ENCODE measurements at places on chromosomes 13 and 19.

GRCh38 chr13:59409211-59409610, 754.5 kb downstream of the DIAPH3 start:
- no peak for DNase-seq

DNA sequence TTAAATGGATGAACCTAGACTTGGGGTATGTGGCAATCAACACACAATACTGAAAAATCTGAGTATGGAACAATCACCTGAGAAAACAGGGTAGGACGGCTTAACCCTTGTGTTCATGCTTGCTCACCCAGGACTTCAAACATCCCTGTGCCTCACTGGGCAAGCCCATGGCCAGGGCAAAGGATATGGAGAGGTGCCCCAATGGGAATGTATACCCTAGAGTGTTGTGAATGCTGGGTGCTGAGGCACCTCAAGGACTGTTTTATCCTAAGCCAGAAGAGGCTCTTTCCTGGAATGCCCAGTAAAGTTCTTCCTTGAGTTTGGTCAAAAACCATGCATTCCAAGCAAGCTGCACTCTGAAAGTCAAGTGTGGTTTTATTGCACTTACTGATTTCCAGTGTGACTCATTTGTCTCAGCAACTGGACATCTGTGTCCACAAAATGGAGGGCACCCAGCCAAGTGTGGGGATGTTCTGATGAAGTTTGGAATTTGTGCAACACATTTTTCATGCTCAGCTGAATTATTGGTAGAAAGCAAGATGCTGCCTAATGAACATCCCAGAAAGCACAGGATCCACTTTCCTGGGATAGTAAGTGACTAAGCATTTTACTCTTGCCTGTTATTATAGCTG, 531.3 kb downstream of the RFC3 start:
- DNase-seq: no peak

- peak; percentile 90 for DNase-seq
Observed at GRCh38 chr13:42876270-42876714, 94.9 kb downstream of the FAM216B start.

DNA sequence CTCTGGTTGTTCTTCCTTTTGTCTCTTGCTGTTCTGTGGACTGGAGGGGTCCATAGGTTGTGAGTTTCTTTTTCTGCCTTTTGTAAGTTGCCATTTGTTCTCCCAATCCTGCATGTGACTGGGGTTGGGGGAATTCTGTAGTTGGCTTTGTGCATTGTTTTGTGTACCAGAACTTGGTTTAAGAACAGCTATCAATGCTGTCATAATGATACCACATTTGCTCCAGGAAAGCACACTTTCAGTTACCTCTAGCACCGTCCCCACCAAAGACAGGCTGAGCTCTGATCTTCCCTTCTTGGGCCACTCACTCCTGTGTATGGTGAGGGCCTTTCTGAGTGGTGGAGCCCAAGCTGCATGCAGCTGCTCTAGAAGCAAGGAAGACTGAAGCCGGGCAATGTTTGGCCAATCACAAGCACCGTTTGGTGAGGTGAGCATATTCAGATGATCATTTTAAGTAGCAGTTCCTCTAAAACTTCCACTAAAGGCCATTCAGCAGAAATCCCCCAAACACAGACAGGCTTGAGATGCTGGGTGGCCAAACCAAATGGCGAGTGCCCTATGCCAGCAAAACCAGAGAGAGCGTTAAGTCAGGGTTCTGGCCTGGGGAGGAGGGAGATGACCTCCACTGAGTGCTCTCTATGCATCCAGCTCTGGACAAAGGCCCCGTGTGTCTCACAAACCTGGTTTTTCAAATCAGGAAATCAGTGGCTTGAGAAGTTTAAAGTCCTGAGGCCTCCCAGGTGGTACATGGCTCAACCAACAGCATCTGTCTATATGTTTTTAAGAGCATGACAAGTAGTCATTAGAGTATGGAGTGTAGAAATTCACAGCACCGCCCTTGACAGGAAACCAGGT, 120.7 kb upstream of the SPATA13 start:
- peak; percentile 9 for DNase-seq

- DNase-seq: no peak
Observed at GRCh38 chr13:26914148-26914547, 153.6 kb upstream of the GPR12 start.

GRCh38 chr19:23686621-23687423, at the start of gene ZNF675:
Gene ZNF675 (minus strand): TSS chr19:23687212. CDS start chr19:23687033, 179 bp downstream.
- peak; percentile 97 for DNase-seq

DNA sequence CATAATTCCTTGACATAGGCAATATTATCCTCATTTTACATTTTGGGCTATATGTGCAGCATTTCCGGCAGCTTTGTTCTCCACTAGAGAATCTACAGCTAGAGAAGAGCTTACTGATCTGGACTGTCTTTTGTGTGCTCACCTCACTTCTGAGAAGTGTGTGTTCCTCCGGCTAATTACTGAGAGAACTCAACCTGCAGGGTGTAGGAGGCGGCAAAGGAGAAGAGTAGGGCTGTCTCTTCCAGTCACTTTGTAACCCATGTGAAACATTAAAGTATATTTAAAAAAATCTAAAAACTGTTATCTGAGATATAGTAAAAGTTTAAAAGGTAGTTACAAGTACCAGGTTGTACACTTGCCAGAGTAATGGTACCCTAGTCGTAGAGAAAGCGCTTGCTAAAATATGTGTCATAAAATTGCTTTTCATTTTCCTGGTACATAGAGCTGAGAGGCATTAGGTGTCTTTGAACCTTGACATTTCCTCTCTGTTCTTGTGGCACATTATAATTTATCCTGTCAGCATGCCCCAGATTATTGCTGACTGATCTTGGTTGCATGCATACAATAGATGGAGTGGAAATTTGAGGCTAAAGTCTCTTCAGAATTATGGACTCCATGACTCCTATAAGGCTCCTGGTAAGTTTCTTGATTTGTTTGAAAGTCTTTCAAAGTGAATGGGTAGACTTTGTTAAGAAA, 381.9 kb downstream of the LMO7 start:
- no peak for DNase-seq

DNA sequence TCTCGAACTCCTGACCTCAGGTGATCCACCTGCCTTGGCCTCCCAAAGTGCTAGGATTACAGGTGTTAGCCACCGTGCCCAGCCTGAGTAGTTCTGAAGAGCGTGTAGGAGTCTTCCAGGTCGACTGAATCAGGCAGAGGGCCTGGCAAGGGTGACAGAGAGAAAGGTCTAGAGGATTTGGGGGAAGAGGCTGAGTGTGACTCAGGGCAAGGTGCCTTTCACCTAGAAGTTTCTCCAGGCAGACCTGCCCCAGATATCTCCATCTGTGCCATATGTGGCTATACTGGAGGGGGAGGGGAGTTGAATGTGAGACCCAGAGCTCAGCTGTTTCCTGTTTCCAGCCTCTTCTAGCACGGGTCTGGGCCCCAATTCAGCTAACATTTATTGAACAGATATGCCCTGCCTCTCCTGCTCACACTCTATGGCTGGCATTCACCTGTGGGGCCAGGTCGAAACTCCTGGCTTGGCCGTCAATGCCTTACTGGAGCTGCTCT, 1.3 kb downstream of the CCDC159 start:
- no peak for DNase-seq

DNA sequence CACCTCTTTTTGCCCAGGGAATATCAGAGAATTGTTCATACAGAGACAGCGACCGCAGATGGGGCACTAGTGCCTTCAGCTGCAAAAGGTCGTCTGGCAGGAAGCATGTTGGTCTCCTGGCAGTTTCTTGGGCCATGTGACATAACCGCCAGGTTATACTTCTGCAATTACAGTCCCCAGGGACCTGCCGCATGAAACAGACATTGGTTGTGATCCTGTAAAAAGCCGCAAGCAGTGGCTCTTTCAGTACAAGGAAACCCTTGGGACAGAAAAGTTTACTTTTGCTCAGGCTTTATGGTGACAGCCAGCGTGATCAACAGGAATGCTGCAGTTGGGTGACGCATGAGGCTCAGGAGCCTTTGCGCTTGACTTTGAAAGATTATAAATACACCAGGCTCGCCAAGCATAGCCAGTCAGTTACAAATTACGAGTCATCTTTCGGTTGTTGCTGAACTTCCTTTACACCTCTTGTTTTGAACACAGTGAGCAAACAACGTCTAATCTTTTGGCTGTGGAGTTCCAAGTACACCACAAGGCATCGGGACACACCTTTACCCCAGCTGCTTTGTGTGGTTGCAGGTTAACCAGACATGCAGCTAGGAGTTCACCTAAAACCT, 50.5 kb upstream of the UBE2L5 start:
- DNase-seq: peak; percentile 98

All from MV-4-11 (cell line).